Glutamatergic neuron (in vitro differentiated cells): ENCODE measurements at places on chromosomes 5 and 9. TPM values are rescaled to one million over a fixed set of nuclear protein-coding genes. Genes with fewer than 3 reads are reported as not detected.

The GPX3 gene
- total RNA-seq: 20.4 TPM

The PRUNE2 gene
- 63.8 TPM for total RNA-seq

The MEIKIN gene
- not detected for total RNA-seq

The SPATA31C1 gene
- total RNA-seq: not detected

The GDNF gene
- total RNA-seq: 0.51 TPM

The ZNF189 gene
- 30.1 TPM for total RNA-seq

The RASEF gene
- 0.25 TPM for total RNA-seq

The PCDHA9 gene
- 18.9 TPM for total RNA-seq

The SMIM32 gene
- not detected for total RNA-seq

The IRX1 gene
- 69.3 TPM for total RNA-seq

GRCh38 chr5:133246376-133247150 lies 194.8 kb downstream of the HSPA4 start:
- no peak for DNase-seq

- DNase-seq: no peak
These were observed 62.1 kb downstream of the AOPEP start for GRCh38 chr9:94788570-94789105.

- DNase-seq: no peak
These were observed at the start of gene HRCT1 for GRCh38 chr9:35905912-35906679. Gene HRCT1, plus strand, starts transcription at chr9:35906202. Its CDS starts 86 bp downstream, at chr9:35906288.

- DNase-seq: no peak
These were observed 19.1 kb downstream of the ERMP1 start for GRCh38 chr9:5813824-5814223.

DNA sequence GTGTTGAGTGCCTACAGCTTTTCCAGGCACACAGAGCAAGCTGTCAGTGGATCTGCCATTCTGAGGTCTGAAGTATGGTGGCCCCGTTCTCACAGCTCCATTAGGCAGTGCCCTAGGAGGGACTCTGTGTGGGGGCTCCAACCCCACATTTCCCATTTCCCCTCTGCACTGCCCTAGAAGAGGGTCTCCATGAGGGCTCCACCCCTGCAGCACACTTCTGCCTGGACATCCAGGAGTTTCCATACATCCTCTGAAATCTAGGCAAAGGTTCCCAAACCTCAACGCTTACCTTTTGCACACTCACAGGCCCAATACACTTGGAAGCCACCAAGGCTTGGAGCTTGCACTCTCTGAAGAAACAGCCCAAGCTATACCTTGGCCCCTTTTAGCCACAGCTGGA lies 131.3 kb downstream of the DEPDC1B start:
- DNase-seq: no peak

DNA sequence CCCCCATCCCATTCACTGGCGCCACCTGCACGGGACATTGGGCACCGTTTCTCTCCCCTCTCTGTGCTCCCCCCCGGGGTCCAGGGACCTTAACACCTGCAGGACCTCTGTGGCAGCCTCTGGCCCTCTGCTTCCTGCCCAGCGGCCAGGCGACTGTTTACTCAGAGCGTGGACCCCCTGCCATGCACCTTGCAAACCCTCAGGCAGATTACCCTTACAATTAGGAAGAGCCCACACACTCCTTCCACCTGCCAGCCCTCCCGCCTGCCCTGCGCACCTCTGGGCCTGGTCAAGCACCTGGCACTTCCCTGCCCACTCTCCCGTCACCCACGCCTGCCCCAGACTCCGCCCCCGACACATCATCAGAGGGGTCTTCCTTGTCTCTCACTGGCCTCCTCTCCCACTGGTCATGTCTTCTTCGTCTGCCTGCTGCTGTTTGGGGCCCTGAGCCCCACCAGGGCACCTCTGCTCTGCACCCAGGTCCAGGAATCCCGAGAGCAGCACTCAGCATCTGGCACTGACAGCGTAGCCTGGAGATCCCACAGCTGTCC lies 281.3 kb upstream of the IRX4 start:
- no peak for DNase-seq
